ENCODE measurements at places on chromosomes 4 and X. TPM values are rescaled to one million over a fixed set of nuclear protein-coding genes. Genes with fewer than 3 reads are reported as not detected.
A peak's percentile ranks its signal among the peaks of the same experiment; 100 is the strongest.

DNA sequence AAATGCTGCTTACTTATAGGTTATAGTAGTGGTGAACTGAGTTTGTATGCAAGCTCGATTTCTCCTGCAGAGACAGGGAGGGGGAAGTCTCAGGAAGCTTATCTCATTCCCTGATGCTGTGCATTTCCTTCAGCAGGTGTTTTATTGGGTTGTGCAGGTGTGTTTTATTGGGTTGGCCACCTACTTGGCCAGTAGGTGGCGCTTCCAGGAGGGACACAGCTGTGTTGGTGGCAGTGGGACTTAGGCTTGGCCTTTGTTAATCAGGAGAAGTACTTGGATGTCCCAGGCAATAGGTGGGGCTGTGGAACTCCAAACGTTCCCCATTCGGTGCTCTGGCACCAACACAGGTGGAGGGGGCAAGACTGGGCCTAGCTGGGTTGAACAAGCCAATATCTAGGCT lies 196.0 kb upstream of the DCAF8L1 start:
- no peak overlapping the region for H3K27ac ChIP-seq
- no peaks in the 10 kb centered on the region for H3K4me1 ChIP-seq
- DNase-seq = no peak
- H3K36me3 ChIP-seq = no peaks in the 10 kb centered on the region
- no peak overlapping the region for H3K4me3 ChIP-seq
- H3K27me3 ChIP-seq = no peaks in the 10 kb centered on the region

GRCh38 chr4:170047771-170048354 lies 21.7 kb upstream of the MFAP3L start:
- peaks cover 3% of the 10 kb centered on the region for H3K27me3 ChIP-seq
- no peaks in the 10 kb centered on the region for H3K36me3 ChIP-seq
- H3K4me1 ChIP-seq = no peaks in the 10 kb centered on the region
- H3K4me3 ChIP-seq = no peak overlapping the region

DNA sequence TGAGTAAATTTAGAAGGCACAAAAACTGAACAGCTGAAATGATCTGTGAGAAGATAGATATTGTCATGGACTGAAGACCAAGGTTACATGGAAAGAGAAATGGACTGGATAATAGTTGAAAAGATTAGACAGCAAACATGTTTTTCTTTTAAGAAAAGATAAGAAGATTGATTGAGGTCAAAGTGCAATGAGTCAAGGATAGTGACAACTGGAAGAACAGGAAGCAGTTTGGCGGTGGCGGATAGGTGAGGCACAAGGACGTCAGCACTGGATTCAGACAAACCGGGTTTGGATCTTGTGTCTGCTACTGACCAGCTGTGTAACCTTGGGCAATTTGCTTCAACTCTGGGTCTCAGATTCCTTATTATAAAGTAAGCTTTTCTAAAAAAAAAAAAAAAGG lies 2.0 kb upstream of the HPGD start:
- no peaks in the 10 kb centered on the region for H3K36me3 ChIP-seq
- peaks cover 25% of the 10 kb centered on the region for H3K27me3 ChIP-seq
- DNase-seq = no peak
- H3K4me1 ChIP-seq = peaks cover 12% of the 10 kb centered on the region
- no peak overlapping the region for H3K4me3 ChIP-seq
- no peak overlapping the region for H3K27ac ChIP-seq

DNA sequence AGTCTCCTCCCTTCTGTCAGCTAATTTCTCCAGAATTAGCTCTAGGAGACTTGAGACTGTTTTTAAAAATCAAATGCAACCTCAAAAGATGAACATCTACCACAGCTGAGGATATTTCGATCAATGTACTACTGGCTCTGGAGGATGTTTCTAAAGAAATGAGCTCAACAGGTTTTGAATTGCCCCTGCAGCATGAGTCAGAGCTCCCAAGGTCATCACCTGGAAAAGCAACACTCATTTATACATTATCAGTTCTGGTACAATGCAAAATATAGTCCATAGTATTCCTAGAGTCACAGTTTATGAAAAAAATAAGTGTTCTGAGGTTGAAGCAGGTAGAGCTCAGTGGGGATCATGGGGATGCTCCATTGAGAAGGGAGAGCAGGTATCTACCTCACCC lies 50.8 kb upstream of the MCF2 start:
- H3K4me1 ChIP-seq = no peaks in the 10 kb centered on the region
- DNase-seq = no peak
- H3K4me3 ChIP-seq = no peak overlapping the region
- no peak overlapping the region for H3K27ac ChIP-seq
- no peaks in the 10 kb centered on the region for H3K36me3 ChIP-seq
- no peaks in the 10 kb centered on the region for H3K27me3 ChIP-seq

The TRIM2 gene
- 51.8 TPM for total RNA-seq

- DNase-seq = no peak
- no peaks in the 10 kb centered on the region for H3K36me3 ChIP-seq
- no peaks in the 10 kb centered on the region for H3K27me3 ChIP-seq
- H3K4me3 ChIP-seq = no peak overlapping the region
Measured at GRCh38 chr4:21507439-21507838, 441.1 kb downstream of the KCNIP4 start.

GRCh38 chrX:115591420-115591819 lies 30.4 kb downstream of the PLS3 start:
- no peak for DNase-seq
- peaks cover 5% of the 10 kb centered on the region for H3K36me3 ChIP-seq
- no peaks in the 10 kb centered on the region for H3K27me3 ChIP-seq
- no peak overlapping the region for H3K4me3 ChIP-seq
- peaks cover 22% of the 10 kb centered on the region for H3K4me1 ChIP-seq
- peak overlapping the region; percentile 60 for H3K27ac ChIP-seq

GRCh38 chr4:145347684-145348083 lies 134.0 kb upstream of the SMAD1 start:
- no peaks in the 10 kb centered on the region for H3K27me3 ChIP-seq
- H3K36me3 ChIP-seq = no peaks in the 10 kb centered on the region
- peak; percentile 90 for DNase-seq
- no peak overlapping the region for H3K4me3 ChIP-seq
- H3K27ac ChIP-seq = no peak overlapping the region

The PROM1 gene
- total RNA-seq = 34.5 TPM

The FREM3 gene
- not detected for total RNA-seq

- no peak for DNase-seq
- H3K4me3 ChIP-seq = no peak overlapping the region
- no peaks in the 10 kb centered on the region for H3K27me3 ChIP-seq
Measured at GRCh38 chr4:40314951-40315350, 20.2 kb upstream of the CHRNA9 start.

DNA sequence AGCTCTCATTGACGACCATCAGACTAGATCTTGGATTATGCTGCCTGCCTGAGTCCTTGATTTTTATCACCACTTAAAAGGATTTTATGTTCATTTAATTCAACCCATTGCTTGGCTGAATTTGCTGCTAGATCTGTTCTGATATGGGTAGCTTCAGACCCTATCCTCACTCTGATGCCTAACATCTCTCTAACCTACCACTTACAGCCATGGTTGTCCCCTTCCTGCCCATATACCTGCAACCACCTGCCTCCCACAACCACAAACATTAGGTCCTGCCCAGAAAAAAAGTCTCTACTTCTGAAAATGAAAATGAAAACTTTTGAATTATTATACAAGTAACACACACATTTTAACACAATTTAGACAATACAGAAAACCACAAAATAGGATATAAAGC lies 310.8 kb downstream of the HNRNPD start:
- H3K36me3 ChIP-seq = no peaks in the 10 kb centered on the region
- H3K4me1 ChIP-seq = no peaks in the 10 kb centered on the region
- no peak overlapping the region for H3K4me3 ChIP-seq
- no peaks in the 10 kb centered on the region for H3K27me3 ChIP-seq
- H3K27ac ChIP-seq = no peak overlapping the region

DNA sequence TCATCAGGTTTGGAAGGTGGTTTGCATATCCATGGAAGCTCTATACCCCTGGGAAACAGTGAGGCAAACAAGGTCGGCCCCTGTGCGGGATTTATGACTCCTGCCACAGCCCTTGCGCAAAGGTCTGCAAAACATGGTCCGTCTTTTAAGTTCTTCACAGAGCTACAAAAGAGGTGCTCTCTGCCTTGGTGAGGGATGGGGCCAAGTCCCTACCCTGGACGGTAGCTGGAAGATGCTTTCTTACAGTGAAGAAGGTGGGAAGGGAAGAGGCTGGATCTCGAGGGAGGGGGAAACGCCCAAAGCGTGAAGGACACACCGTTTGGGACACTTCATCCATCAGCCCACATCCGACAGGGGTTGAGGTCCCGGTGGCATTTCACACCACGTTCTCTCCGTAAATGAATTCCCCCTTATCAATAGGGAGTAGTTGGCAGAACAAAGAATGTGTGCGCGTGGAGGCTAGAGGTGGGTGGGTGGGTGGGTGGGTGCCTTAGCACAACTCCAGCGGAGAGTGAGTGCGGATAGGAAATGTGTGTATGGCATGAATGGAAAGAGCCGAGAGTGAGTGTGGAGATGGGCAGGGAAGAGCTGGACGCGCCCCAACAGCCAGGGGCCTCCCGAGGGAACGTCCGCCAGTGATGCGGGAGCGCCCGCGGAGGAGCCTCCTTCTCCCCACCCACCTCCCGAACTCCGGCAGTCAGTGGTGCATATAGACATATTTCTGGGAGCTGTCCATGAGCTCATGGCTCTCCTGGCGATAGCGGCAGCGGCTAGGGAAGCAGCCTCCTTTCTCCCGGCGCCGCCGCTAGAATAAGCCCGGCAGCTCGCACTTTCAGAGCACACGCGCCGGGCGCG lies 68.3 kb downstream of the LARP7 start:
- no peak overlapping the region for H3K27ac ChIP-seq
- H3K27me3 ChIP-seq = peaks cover 25% of the 10 kb centered on the region
- peaks cover 8% of the 10 kb centered on the region for H3K4me1 ChIP-seq
- peak; percentile 58 for DNase-seq
- H3K4me3 ChIP-seq = peak overlapping the region; percentile 37

DNA sequence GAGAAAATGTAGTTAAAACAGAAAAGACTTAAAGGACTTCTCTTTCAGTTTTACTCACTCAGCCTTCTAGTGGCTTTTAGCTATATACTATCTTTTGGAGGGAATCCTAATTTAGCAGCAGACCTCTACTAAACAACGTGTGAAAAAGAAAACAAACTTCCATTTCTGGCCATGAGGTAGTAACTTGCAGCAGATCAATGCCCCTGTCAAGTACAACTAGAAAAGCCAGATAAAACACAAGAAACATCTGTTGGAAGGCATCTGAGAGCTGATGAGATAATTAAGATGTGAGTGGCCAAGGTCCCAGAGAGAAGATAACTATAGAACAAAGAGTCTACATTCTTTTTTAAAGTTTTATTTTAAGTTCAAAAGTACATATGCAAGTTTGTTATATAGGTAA lies 101.7 kb downstream of the CORIN start:
- H3K4me1 ChIP-seq = no peaks in the 10 kb centered on the region
- no peak overlapping the region for H3K27ac ChIP-seq
- H3K36me3 ChIP-seq = no peaks in the 10 kb centered on the region

The CYP4V2 gene
- 10.3 TPM for total RNA-seq

DNA sequence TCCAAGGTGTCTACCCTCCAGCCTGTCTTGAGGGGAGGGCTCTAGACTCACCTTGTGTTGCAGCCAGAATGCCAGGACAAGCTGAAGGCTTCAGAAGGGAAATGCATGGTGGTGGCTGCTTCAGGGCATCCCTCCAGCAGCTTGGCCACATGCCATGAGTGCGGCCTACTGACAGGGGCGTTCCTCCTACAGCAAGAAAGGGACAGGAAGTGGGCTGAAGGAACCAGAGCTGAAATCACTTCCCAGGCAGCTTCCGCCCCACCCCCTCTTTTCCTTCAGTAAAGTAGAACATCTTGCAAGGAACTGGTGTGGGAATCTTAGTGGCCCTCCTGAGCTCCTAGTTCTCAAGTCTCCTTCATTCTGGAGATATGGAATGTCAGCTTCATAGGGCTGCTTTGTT lies 167.5 kb upstream of the DGKK start:
- no peak overlapping the region for H3K4me3 ChIP-seq
- no peaks in the 10 kb centered on the region for H3K4me1 ChIP-seq
- H3K27me3 ChIP-seq = no peaks in the 10 kb centered on the region
